ENCODE measurements at places on chromosomes 13 and 19. TPM values are rescaled to one million over a fixed set of nuclear protein-coding genes. Genes with fewer than 3 reads are reported as not detected.

The C1QTNF9 gene
- not detected for total RNA-seq

The FARP1 gene
- total RNA-seq: 280 TPM

The CPB2 gene
- not detected for total RNA-seq

The GRIN2D gene
- 1.2 TPM for total RNA-seq

The LGALS4 gene
- 0.29 TPM for total RNA-seq

The RABAC1 gene
- 121 TPM for total RNA-seq

The STX10 gene
- 30.1 TPM for total RNA-seq

The OR7D2 gene
- total RNA-seq: 0.41 TPM

The FFAR2 gene
- not detected for total RNA-seq

The IFNL3 gene
- not detected for total RNA-seq

The AMER2 gene
- 0.07 TPM for total RNA-seq

The METTL21C gene
- total RNA-seq: not detected

The SPC24 gene
- total RNA-seq: 35.4 TPM

The TEX101 gene
- not detected for total RNA-seq

The CEACAM16 gene
- not detected for total RNA-seq

The LGALS7 gene
- 0.97 TPM for total RNA-seq

The TLE6 gene
- 56.4 TPM for total RNA-seq

The ZNF571 gene
- total RNA-seq: 5.6 TPM

The USHBP1 gene
- 3.8 TPM for total RNA-seq

The MBNL2 gene
- total RNA-seq: 4.5 TPM

The LYPD3 gene
- total RNA-seq: 0.88 TPM

The NLRP5 gene
- total RNA-seq: not detected

The PPP1R37 gene
- 27.3 TPM for total RNA-seq

The ZNF723 gene
- total RNA-seq: not detected

The ZFP30 gene
- 15.0 TPM for total RNA-seq
